ENCODE measurements at places on chromosomes 13 and 19.

DNA sequence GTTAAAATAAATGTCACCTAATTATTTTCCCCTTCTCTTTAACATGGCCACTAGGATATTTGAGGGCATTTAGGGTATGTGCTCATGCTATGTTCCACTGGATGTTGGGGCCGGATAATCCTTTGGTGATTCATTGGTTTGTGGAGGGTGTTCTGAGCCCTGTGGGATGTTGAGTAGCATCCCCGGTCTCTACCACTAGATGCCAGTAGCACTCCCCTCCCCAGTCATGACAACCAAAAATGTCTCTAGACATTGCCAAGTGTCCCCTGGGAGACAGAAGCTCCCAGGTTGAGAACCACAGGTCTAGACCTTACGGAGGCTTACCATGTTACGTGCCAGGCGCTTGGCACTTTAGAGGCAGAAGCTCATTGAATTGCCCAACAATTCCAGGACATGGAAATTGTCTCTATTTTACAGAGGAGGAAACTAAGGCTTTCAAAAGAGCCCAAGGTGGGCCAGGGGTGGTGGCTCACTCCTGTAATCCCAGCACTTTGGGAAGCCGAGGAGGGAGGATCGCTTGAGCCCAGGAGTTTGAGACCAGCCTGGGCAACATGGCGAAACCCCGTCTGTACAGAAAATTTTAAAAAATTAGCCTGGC lies 14.1 kb downstream of the SHANK1 start:
- peak; percentile 92 for DNase-seq

GRCh38 chr19:7382694-7383093 lies 34.0 kb downstream of the ARHGEF18 start:
- no peak for DNase-seq

GRCh38 chr13:46192412-46192811 lies 10.4 kb upstream of the LCP1 start:
- DNase-seq = peak; percentile 30

DNA sequence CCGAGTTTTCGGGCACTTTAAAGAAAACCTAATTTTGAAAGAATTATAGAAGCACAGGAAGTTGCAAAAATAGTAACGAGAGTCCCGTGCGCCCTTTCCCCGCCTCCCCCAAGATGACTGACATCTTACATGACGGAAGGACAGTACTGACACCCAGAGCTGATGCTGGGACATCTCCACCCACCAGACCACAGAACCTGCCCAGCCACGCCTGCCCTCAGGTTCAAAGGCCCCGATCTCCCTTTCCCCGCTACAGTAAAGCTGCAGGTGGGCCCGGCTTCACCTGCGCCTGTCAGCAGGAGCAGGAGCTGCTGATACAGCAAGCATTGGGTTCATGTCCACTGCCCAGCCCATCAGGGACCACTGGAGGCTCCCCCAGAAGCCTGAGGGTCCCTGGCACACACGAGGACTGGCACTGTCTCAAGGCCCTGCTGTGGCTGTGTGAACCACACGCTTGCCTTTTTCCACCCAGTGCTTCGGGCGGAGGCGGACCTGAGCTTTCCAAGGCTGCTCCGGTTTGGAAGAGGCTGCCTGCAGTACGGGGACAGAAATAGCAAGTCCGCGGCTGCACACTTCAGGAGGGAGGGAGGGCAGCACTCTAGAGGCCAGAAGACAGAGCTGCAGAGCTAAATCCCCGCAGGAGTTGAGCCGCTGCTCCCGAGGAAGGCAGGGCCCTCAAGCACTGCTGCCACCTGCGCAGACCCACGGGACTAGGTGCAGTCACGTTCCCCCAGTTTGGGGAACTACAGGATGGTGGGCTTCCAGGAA lies 8.7 kb downstream of the MAP2K2 start:
- no peak for DNase-seq

DNA sequence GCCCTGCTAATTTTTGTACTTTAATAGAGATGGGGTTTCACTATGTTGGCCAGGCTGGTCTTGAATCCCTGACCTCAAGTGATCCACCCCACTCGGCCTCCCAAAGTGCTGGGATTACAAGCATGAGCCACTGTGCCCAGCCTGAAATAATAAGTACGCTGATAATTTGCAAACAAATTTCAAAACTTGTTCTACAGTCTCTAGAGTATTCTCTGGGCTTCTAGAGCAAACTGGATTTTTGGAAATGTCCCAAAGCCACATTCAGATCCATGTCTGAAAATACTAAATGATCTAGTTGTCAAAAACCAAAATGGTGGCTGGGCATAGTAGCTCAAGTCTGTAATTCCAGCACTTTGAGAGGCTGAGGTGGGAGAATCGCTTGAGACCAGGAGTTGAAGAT lies 39.9 kb upstream of the PSPC1 start:
- no peak for DNase-seq

GRCh38 chr13:46961719-46962118 lies 64.9 kb upstream of the HTR2A start:
- peak; percentile 78 for DNase-seq

- no peak for DNase-seq
Measured at GRCh38 chr19:57841122-57841763, 8.4 kb upstream of the ZNF587 start.

DNA sequence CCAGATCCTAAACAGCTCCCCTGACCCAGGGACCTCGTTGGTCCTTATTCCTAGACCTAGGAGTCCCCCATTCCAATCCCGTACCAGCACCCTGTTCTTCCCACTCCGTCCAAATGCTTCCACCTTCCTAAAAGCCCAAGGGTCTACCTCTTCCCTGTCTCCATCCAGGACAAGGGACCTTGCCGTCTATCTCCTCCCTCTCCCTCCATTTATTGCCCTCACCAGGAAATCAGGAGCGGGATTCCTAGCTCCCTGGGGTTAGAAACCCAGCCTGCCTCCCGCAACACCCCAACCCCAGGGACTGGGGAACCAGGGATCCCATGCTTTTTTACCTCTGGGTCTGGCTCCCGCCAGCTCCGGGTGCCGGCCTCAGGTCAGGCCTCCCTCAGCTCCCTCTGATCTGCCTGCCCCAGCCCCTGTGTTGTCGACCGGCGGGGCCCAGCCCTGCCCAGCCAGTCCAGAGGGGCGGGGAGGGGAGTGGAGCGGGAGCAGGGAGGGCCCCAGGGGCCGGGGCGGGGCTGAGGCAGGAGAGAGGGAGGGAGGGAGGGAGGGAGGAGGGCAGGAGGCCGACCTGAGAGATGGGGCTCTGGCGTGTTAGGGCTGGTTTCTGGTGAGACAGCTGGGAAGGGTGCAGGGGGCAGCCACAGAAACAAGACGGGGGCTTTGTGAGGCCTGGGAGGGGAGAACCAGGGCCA lies at the start of gene B3GNT8:
B3GNT8 (minus strand) TSS at position 423 of the 695 bp plus-strand sequence. CDS start 596 bp downstream, outside the sequence.
- DNase-seq = peak; percentile 71

DNA sequence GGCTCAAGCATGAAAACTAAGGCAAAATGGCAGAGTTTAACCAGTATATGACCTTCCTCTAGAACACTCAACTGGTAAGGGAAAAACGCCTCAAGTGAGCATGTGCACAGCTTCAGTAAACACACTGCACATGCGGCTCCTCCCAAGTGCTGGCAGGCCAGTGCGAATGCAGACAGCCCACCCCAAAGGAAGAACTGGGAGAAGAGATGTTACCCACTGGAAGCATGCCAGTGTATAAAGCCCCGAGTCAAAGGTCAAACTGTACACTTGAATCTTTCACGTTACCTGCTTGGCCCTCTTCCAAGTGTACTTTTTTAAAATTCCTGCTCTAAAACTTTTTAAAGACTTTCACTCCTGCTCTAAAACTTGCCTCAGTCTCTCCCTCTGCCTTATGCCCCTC lies 19.2 kb upstream of the RCBTB1 start:
- no peak for DNase-seq

DNA sequence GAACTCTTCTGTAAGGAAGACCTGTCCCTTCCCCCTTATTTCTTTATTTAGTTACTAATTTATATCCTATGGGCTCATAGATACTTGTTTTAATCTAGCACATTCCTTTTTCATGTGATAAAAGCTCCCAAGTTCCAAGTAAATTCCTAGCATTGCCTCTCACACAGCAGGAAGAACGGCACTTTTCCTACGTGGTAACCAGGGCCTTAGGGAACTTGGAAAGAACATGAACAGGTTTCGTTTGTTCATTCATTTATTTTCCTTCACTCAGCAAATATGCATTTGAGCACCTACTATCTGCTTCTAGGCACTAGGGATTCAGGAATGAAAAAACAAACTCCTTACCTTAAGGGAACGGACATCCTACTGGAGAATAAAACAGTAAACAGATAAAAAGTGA lies 125.1 kb downstream of the SIPA1L3 start:
- no peak for DNase-seq

DNA sequence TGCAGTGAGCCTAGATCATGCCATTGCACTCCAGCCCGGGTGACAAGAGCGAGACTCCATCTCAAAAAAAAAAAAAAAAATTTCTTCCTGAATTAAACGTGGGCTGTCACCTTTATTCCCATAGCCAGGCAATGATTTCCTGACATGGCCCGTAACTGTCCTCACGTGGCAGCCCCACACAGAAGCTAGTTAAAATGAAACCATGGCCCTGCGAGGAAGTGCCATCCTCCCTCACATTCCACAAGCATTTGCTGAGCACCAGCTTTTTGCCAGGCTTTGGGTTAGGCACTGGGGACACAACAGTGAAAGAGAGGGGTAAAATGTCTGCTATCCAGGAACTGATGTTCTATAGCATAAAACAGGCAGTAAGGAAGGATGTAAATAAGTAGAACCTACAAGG lies 13.2 kb upstream of the FBXO27 start:
- DNase-seq = no peak

DNA sequence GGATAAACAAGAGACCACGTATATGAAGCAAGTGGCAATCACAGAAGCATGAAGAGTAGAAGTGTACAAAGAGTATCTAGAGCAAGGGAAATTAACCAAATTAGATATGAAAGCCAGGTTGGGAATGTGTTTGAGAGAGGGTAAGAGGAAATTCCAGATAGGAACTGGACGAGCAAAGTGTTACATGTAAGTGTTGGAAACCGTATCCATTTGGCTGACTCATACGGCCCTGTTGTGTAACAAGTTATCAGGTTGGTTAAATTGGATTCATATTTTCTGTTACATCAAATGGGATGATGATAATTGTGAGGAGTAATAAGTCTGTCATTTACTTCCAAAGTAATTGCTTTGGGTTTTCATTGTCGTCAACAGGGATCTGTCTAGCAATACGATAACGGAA lies 46.7 kb downstream of the RXFP2 start:
- no peak for DNase-seq

GRCh38 chr19:7488736-7489353 lies at the start of gene PEX11G:
Gene PEX11G (minus strand): TSS chr19:7489035. CDS start chr19:7489010, 25 bp downstream.
- DNase-seq = peak; percentile 71

DNA sequence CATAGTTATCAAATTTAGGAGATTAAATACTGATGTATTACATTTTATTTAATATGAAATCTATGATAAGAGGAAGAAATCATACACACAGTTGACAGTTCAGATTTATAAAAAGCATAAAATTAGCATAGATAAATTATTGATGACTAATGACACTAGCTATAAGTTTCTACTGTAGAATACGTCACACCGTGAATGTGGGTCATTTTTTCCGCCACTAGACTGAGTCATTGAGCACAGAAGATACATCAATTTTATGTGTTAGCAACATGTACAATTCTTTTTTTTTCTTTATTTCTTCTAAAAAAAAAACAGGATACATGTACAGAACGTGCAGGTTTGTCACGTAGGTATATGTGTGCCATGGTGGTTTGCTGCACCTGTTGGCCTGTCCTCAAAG lies 22.2 kb downstream of the AP2S1 start:
- DNase-seq = no peak

GRCh38 chr13:53642306-53642705 lies 613.7 kb downstream of the OLFM4 start:
- DNase-seq = no peak

- DNase-seq = no peak
Measured at GRCh38 chr13:43763143-43763759, 23.5 kb downstream of the ENOX1 start.

- DNase-seq = no peak
Measured at GRCh38 chr13:23743278-23744076, 145.7 kb downstream of the MIPEP start.

GRCh38 chr13:45341799-45342500 lies 967 bp upstream of the TPT1 start:
- DNase-seq = peak; percentile 42

DNA sequence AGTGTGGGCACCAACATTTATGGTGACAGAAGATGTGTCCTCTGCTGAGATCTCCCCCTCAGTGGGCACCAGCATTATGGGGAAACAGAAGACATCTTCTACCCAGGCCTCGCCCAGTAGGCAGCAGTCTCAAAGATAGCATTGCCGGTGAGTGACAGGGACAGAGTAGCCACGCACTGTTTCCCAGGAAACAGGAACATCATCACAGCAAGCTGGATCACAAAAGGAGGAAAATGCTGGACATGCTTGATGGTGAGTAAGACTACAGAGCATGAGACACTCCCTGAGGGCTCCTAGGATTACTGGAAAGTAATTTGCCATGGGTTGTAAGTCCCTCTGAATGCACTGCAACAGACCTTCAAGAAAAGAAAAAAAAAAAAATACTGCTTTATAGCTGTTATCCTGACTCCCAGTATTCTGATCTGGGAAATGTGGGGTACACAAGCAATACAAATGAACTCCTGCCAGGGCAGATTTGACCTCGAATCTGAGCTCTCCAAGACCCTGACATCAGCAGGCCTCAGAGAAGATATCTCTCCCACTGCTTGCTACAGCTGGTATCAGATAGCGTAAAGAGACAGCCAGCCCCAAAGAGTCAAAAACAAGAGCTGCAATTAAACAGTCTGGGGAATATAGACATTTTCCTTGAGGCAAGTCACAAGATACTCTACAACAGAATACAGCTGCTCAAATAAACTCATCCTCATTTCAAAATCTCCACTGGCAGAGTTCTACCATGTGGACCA lies 180.4 kb downstream of the RBM26 start:
- DNase-seq = no peak

GRCh38 chr13:71483733-71484132 lies 383.3 kb downstream of the DACH1 start:
- DNase-seq = no peak

DNA sequence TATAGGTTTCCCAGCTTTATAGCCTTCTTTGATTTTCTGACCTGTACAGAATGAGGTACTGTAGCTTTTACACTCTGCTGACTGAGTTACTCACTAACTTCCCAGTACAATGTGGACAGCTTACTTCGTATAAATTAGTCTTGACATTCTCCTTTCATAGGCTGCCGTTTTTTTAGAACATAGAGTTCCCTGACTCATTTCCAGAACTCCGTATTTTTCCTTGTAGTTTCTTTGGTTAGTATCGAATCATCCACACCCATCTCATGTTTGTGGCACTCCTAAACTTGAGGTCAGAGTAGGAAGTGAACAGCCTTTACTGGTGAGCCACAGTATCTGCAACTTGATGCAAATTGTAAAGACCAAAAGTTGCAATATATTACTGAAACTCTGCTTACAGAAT lies 303.9 kb downstream of the SLITRK5 start:
- DNase-seq = no peak

- DNase-seq = no peak
Measured at GRCh38 chr13:99339230-99339721, 32.1 kb upstream of the GPR183 start.

DNA sequence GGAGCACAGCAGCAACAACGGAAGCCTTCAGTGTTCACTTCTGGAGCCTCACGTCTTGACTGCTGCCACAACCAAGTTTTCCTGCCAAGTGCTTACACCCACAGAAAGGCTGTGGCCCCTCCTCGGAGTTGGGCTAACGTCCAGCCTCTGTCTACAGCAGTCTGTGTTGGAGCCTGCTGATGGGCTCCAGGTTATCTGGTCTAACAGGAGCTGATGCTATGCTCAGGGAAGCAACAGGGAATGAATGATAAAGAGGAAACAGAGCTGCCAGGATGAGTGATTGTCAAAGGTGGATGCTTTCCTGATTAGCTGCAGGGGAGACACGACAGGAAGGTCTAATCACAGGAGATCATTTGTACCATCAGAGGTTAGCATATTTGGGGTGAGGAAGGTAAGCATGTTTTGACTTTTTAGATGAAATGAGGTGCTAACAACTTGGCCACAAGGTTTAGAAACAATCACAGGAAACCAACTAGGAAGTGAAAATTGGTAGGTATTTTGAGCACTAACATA lies 53.8 kb upstream of the RCBTB2 start:
- no peak for DNase-seq

Data from Kasumi-1 (cell line).